ENCODE measurements at places on chromosomes 13 and 19.

GRCh38 chr19:42540071-42540553 lies 11.8 kb upstream of the CEACAM1 start:
- no peak for DNase-seq

DNA sequence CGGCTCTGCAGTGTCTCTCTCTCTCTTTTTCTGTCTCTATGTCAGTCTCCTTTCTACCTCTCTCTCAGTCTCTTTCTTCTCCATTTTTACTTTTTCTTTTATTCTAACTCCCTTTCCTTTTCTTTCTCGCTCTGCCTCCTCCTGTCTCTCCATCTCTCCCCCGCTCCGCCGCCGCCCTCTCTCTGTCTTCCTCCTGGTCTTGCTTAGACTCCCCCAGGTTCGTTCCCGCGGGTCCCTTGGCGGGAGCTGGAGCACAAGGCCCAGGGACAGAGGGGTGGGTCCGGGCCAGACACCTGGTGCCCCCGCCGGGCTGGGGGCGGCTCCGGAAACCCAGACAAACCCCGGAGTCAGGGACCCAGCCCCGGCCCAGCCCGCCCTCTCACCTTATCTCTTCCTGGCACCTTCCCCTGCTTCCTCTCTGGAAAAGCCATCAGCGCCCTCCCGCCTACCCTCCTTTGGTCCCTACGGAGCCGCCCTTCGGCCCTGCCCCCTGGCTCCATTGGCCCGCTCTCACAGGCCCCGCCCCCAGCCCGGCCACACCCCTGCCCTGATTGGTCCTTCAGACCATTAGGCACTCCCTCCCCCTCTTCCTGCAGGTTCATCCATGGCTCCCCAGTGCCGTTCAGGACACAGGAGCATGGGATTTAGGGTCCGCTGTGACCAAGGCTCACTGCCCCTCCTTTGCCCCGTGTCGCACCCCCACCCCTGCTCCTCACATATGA lies 15.4 kb upstream of the NOP53 start:
- no peak for DNase-seq

- no peak for DNase-seq
These were observed 568 bp downstream of the ATP11A start for GRCh38 chr13:112690283-112690929.

- DNase-seq: no peak
These were observed 8.8 kb downstream of the PAF1 start for GRCh38 chr19:39381910-39382611.

GRCh38 chr13:53341144-53341510 lies 312.5 kb downstream of the OLFM4 start:
- DNase-seq: no peak
